ENCODE measurements at places on chromosomes 6 and 20.

GRCh38 chr6:36547646-36548400, 544 bp upstream of the STK38 start:
- no peak for DNase-seq

DNA sequence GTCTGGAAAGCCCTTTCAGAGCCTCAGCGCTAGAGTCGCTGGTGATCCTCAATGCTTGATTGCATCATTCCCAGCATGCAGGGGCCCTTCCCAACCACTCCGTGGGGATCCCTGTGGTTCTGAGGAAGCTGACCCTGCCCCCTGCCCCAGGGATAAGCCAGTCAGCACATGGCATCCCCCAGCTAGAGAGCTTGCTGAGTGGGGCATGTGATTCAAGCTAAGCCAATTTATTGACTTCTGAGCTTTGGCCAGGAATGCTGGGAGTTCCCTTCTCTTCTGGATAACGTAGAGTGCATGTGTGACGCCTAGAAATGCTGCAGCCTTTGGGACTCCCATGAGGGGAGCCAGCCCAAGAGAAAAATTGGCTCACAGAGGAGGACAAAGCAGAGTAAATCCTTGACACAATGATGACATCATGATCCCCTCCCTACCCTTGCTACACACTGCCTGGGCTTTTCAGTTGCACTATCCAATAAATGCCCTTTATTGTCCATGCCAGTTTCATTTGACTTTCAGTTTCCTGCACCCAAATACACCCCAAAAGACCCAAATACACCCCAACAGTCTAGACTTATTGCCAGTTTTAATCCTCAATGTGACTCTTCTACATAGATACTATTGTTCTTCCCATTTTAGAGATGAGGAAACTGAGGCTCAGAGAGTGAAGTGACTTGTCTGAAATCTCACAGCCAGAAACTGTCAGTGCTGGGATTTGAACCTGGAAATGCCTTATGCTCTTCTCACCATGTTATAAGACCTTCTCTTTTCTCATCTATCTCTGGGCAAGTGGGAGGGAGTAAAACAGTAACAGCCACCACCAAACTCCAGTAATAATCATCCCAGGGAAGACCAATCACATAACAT, 34.3 kb downstream of the KCNB1 start:
- no peak for DNase-seq

GRCh38 chr20:44288252-44288651, 22.8 kb downstream of the FITM2 start:
- no peak for DNase-seq

- DNase-seq = no peak
Measured at GRCh38 chr6:35485402-35485877, 11.4 kb downstream of the TEAD3 start.
